ENCODE measurements at places on chromosomes 12 and 14. TPM values are rescaled to one million over a fixed set of nuclear protein-coding genes. Genes with fewer than 3 reads are reported as not detected.
A peak's percentile ranks its signal among the peaks of the same experiment; 100 is the strongest.

- no peaks in the 10 kb centered on the region for H3K27me3 ChIP-seq
- no peaks in the 10 kb centered on the region for H3K4me1 ChIP-seq
- no peaks in the 10 kb centered on the region for H3K36me3 ChIP-seq
- no peak overlapping the region for H3K4me3 ChIP-seq
- DNase-seq: no peak
These were observed 73.9 kb downstream of the SLC2A13 start for GRCh38 chr12:40031965-40032364.

DNA sequence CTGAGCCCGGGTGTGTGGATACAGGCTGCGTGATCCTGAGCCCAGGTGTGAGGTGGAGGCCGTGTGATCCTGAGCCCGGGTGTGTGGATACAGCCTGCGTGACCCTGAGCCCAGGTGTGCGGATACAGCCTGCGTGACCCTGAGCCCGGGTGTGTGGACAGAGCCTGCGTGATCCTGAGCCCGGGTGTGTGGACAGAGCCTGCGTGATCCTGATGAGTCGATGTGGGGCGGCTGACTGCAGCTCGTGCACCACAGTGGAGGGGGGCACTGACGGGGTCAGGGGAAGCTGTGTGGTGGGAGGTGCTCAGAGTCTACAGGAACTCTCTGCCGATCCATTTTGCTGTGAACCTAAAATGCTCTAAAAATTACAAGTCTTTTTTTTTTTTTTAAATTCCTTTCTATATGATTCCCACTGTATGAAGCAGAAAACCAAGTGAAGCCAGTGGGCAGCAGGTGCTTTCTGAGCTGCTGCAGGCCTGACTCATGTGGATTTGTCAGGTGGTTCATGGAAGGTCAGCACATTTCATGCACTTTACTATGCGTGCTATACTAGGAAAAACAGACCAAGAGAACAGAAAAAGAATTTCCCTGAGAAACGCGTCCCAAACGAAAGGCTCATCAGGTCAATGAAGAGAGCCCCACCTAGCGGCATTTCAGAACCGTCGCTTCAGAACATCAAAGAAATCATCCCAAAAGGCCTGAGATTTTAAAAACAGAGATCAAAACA, 19.3 kb downstream of the BRF1 start:
- no peaks in the 10 kb centered on the region for H3K27me3 ChIP-seq
- no peaks in the 10 kb centered on the region for H3K4me1 ChIP-seq
- no peak overlapping the region for H3K4me3 ChIP-seq
- peak; percentile 18 for DNase-seq

DNA sequence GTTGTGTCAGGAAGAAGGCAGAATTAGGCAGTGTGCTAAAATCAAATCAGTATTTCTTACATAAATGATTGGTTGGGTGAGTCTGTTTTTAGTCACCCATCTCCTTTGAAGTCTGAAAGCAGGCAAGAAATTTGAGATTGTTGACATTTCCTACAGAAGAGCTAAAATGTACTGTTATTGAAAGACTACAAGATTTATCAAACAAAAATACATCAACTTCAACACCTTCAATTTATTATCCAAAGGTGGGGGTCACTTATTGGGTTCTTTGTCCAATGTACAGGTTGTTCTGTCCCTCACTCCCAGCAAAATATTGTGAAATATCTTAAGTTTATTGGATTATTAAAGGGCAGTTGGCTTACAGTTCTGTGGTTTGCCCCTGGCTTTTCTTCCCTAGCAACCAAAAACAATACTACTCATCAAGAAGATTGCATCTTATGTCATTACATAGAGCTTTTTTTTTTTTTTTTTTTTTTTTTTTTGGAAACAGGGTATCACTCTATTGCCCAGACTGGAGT, 20.6 kb upstream of the PKP2 start:
- H3K36me3 ChIP-seq: no peaks in the 10 kb centered on the region
- peak; percentile 40 for DNase-seq
- no peaks in the 10 kb centered on the region for H3K4me1 ChIP-seq
- H3K4me3 ChIP-seq: no peak overlapping the region

SMOC1 gene
- total RNA-seq: 14.4 TPM

TMTC2 gene
- 35.8 TPM for total RNA-seq

- no peak for DNase-seq
- no peaks in the 10 kb centered on the region for H3K27me3 ChIP-seq
- no peaks in the 10 kb centered on the region for H3K36me3 ChIP-seq
- H3K27ac ChIP-seq: no peak overlapping the region
These were observed 136.3 kb downstream of the TBX3 start for GRCh38 chr12:114547636-114548035.

- peak overlapping the region; percentile 92 for H3K4me3 ChIP-seq
- peaks cover 38% of the 10 kb centered on the region for H3K4me1 ChIP-seq
- DNase-seq: peak; percentile 19
- no peaks in the 10 kb centered on the region for H3K36me3 ChIP-seq
- H3K27me3 ChIP-seq: no peaks in the 10 kb centered on the region
These were observed 1.1 kb downstream of the ATXN2 start for GRCh38 chr12:111597831-111598636.

TAS2R13 gene
- 4.2 TPM for total RNA-seq

DNA sequence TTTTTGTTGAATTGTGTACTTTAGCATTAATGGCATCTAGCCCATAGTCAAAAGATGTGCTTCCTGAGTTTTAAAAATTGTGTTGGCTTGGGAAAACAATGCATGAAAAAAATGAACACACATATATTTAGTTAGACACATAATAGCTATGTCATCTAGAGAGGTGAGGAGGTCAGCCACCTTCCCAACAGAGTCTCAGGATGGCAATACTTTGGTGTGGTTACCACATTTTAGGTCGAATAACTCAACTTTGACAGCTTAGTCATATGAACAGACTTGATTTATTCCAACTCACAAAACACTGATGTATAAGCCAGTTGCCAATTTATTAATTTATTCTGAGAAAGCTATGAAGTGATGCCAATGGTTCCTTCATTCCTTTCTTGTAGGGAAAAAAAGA, 114.0 kb downstream of the ETNK1 start:
- H3K4me1 ChIP-seq: no peaks in the 10 kb centered on the region
- no peak for DNase-seq
- H3K36me3 ChIP-seq: no peaks in the 10 kb centered on the region
- H3K4me3 ChIP-seq: no peak overlapping the region
- H3K27ac ChIP-seq: no peak overlapping the region

- H3K27me3 ChIP-seq: no peaks in the 10 kb centered on the region
- no peak for DNase-seq
- no peak overlapping the region for H3K27ac ChIP-seq
- no peak overlapping the region for H3K4me3 ChIP-seq
- H3K36me3 ChIP-seq: peaks cover 17% of the 10 kb centered on the region
These were observed 203.1 kb downstream of the ITPR2 start for GRCh38 chr12:26629864-26630263.

GRCh38 chr12:50764286-50765094, 589 bp downstream of the ATF1 start:
- peak overlapping the region; percentile 99 for H3K27ac ChIP-seq
- no peaks in the 10 kb centered on the region for H3K36me3 ChIP-seq
- peaks cover 16% of the 10 kb centered on the region for H3K4me1 ChIP-seq
- no peaks in the 10 kb centered on the region for H3K27me3 ChIP-seq

GNB3 gene
- 3.1 TPM for total RNA-seq

- no peaks in the 10 kb centered on the region for H3K27me3 ChIP-seq
- H3K36me3 ChIP-seq: no peaks in the 10 kb centered on the region
- no peak for DNase-seq
- H3K27ac ChIP-seq: no peak overlapping the region
These were observed 267.7 kb downstream of the AACS start for GRCh38 chr12:125332900-125333299.

GRCh38 chr14:51668870-51669269, 17.2 kb downstream of the FRMD6 start:
- no peaks in the 10 kb centered on the region for H3K27me3 ChIP-seq
- no peaks in the 10 kb centered on the region for H3K36me3 ChIP-seq
- no peak for DNase-seq
- H3K4me1 ChIP-seq: peaks cover 22% of the 10 kb centered on the region

GRCh38 chr12:2029851-2030250, 22.9 kb upstream of the CACNA1C start:
- no peak overlapping the region for H3K27ac ChIP-seq
- H3K36me3 ChIP-seq: no peaks in the 10 kb centered on the region
- DNase-seq: no peak
- H3K4me3 ChIP-seq: no peak overlapping the region
- no peaks in the 10 kb centered on the region for H3K27me3 ChIP-seq
- peaks cover 5% of the 10 kb centered on the region for H3K4me1 ChIP-seq

DNA sequence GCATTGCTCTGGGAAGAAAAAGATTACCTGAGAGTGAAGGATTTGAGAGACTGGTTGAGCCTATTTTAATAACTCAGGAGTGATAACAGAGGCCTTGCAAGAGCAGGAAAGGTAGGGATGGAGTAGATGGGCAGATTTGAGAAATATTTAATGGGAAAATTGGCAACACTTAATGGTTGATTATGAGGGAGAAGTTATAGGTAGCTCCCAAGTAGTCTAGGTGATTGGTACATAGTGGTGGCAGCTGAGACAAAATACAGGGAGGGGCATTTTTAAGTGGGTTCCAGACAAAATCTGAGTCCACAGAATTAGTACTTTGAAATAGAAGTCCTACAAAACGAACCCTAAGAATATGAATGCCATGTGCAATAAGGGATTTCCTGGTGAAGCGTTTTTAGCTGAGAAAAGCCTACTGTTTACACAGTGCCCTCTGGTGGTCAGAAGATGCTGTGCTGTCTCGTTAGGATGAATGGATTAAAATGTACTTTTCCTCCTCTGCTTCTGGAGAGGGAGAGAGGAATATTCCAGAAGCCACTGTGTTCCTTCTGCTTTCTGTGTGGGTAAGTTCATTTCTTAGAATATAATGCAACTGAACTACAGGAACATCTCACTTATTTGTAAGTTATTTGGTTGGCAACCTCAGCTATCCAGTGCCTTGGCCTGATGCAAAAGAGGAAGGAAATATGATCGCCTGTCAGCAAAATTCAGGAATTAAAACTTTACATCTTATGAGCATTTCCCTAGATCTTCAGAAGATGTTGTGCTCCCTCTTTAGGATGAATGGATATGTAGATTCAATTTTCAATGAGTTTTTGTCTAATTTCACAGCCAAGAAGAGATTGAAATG, 6.5 kb downstream of the ZBTB1 start:
- H3K27me3 ChIP-seq: no peaks in the 10 kb centered on the region
- H3K4me3 ChIP-seq: no peak overlapping the region
- DNase-seq: peak; percentile 93
- peak overlapping the region; percentile 15 for H3K27ac ChIP-seq

TBC1D30 gene
- 11.4 TPM for total RNA-seq

GRCh38 chr12:31362115-31362758, 36.3 kb upstream of the SINHCAF start:
- H3K27ac ChIP-seq: no peak overlapping the region
- H3K27me3 ChIP-seq: no peaks in the 10 kb centered on the region
- no peak overlapping the region for H3K4me3 ChIP-seq
- H3K4me1 ChIP-seq: peaks cover 9% of the 10 kb centered on the region

TEX52 gene
- total RNA-seq: not detected

DNA sequence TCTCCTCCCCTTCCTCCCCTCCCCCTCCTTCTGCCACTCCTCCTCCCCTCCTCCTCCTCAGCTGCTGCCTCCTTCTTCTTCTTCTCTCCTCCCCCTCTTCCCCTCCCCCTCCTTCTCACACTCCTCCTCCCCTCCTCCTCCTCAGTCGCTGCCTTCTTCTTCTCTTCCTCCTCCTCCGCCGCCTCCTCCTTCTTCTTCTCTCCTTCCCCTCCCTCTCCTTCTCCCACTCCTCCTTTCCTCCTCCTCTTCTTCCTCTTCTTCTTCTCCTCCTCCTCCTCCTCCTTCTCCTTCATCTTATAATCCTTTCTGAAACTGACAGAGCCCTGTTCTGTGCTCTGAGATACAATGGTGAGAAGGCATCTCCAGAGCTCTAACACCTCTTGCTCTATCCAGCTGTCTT, 73.1 kb upstream of the DCD start:
- H3K36me3 ChIP-seq: no peaks in the 10 kb centered on the region
- no peak for DNase-seq
- H3K27ac ChIP-seq: no peak overlapping the region
- no peak overlapping the region for H3K4me3 ChIP-seq

GRCh38 chr12:98211909-98212695, 303.3 kb upstream of the TMPO start:
- no peaks in the 10 kb centered on the region for H3K27me3 ChIP-seq
- no peak overlapping the region for H3K4me3 ChIP-seq
- DNase-seq: no peak
- H3K4me1 ChIP-seq: no peaks in the 10 kb centered on the region
- no peaks in the 10 kb centered on the region for H3K36me3 ChIP-seq
